ENCODE measurements at places on chromosomes 1 and 21.

DNA sequence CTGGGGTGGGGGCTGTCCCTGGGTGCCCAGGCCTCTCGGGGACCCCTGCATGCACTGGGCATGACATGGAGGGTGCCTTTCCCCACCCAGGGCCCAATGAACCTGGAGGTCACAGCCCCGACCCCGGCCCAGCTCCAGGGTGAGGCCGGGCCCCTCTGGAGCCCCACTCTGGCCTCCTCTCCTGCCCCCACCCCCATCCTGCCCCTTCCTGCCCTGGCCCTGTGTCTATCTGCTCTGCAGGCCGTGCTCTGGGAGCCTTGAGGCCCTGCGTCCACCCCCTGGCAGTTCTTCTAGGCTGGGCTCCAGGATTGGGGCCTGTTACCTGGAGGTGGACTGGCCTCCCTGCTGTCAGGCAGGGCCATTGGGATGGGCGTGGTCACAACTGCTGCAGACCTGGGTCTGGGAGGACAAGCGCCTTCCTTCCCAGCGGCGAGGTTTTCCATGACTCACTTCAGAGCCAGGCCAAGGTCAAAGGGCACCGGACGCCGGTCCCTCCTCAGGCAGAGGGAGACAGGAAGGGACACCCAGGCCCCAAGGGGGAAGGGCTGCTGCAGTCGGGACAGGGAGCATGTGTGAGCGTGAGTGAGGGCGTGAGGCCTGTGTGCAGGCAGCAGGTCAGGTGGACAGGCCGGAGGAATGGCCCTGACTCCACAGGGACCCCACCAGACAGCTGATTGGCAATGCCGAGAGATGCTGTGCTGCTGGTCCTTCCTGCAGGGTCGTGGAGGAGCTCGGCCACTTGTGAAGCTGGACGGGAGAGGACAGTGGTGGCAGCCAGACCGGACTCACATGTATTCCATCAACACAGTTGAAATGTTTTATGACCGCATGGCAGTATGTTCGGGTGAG is 31.1 kb upstream of the POFUT2 start:
- no peaks in the 10 kb centered on the region for H3K27me3 ChIP-seq
- no peak overlapping the region for H3K27ac ChIP-seq
- no peak overlapping the region for H3K4me3 ChIP-seq
- no peaks in the 10 kb centered on the region for H3K36me3 ChIP-seq
- no peaks in the 10 kb centered on the region for H3K4me1 ChIP-seq

GRCh38 chr1:91929250-91929649 is 20.0 kb upstream of the BRDT start:
- no peaks in the 10 kb centered on the region for H3K36me3 ChIP-seq
- peak overlapping the region; percentile 69 for H3K27ac ChIP-seq
- H3K4me3 ChIP-seq, result no peak overlapping the region
- no peaks in the 10 kb centered on the region for H3K27me3 ChIP-seq

- no peak for DNase-seq
- H3K4me1 ChIP-seq, result no peaks in the 10 kb centered on the region
- peaks cover 6% of the 10 kb centered on the region for H3K36me3 ChIP-seq
- no peak overlapping the region for H3K27ac ChIP-seq
Observed at GRCh38 chr21:20639026-20639425, 359.2 kb upstream of the NCAM2 start.

DNA sequence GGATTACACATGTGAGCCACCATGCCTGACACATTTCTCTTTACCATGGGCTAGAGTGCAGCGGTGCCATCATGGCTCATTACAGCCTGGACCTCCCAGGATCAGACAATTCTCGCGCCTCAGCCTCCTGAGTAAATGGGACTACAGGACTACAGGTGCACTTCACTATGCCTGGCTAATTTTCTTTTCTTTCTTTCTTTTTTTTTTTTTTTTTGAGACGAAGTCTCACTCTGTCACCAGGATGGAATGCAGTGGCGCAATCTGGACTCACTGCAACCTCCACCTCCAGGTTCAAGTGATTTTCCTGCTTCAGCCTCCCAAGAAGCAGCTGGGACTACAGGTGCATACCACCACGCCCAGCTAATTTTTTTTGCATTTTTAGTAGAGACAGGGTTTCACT is 14.8 kb upstream of the KIF1B start:
- H3K27ac ChIP-seq, result no peak overlapping the region
- H3K4me3 ChIP-seq, result no peak overlapping the region
- no peaks in the 10 kb centered on the region for H3K36me3 ChIP-seq
- DNase-seq, result no peak
- H3K4me1 ChIP-seq, result no peaks in the 10 kb centered on the region
- peaks cover 15% of the 10 kb centered on the region for H3K27me3 ChIP-seq

GRCh38 chr1:43427524-43427923 is 26.2 kb downstream of the HYI start:
- no peaks in the 10 kb centered on the region for H3K27me3 ChIP-seq
- no peak overlapping the region for H3K4me3 ChIP-seq
- H3K4me1 ChIP-seq, result peaks cover 6% of the 10 kb centered on the region
- no peak overlapping the region for H3K27ac ChIP-seq

- DNase-seq, result no peak
- no peak overlapping the region for H3K27ac ChIP-seq
- no peaks in the 10 kb centered on the region for H3K36me3 ChIP-seq
- no peak overlapping the region for H3K4me3 ChIP-seq
Observed at GRCh38 chr1:86466986-86467385, 1.7 kb upstream of the CLCA1 start.

DNA sequence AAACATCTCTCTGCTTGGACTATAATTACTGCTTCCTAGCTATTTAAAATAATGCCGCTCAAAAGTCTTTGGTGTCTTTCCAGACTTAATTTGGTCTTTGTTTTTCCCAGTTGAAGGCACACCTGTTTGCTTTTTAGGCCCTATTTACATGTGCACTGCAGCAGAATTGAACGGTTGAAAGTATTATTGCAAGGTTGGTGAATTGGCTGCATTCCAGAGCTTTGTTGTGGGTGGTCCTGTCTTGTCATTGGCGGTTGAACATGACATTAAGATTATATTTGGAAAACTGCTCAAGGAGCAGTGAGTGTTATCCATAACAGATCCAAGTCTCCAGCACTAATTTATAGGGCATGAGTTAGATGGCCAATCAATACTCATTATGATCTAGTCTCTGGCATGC is 656.3 kb downstream of the PTPRC start:
- no peaks in the 10 kb centered on the region for H3K36me3 ChIP-seq
- peaks cover 12% of the 10 kb centered on the region for H3K27me3 ChIP-seq
- no peak for DNase-seq
- no peak overlapping the region for H3K27ac ChIP-seq

- peaks cover 78% of the 10 kb centered on the region for H3K4me1 ChIP-seq
- DNase-seq, result no peak
- H3K27me3 ChIP-seq, result no peaks in the 10 kb centered on the region
- peaks cover 14% of the 10 kb centered on the region for H3K36me3 ChIP-seq
- peak overlapping the region; percentile 91 for H3K27ac ChIP-seq
Observed at GRCh38 chr1:89725011-89725370, 92.1 kb downstream of the LRRC8C start.

DNA sequence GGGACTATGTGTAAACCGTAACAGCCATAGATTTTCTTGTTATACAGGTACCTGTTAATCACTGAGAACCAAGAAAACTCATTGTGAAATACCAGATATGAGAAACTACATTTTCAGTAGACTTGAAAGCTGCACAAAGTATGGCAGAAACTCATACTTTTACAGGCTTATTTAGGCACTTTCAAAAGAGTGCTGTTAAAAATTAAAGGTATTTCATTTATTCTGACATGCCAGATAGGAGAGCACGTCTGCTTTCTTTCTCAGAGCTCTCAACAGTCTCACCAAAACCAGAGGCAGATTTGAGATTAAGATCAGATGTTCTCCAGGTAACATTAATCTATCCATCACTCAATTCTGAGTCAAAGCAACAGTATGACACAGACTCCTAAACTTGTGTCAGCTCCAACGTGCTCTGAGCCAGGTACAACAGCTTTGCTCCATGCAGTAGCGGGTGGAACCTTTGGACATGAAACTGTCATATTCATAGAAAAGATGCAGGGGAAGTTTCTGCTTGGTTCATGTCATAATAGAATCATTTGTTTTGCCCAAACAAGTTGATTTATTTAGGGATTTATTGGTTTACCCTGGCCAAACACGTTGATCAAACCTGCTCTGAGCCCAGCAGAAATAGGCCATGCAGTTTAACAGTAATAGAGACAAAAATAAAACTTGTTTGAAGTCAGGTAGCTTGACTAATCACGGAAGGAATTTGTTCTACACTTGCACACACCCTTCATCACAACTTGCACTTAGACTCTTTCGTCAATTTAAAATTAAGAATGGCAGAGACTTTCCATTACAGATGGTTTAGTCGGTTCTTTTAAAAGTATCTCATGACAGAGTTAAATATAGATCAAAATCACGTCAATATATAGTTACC is 20.8 kb upstream of the TSNAX start:
- peaks cover 42% of the 10 kb centered on the region for H3K27me3 ChIP-seq
- no peak overlapping the region for H3K27ac ChIP-seq
- no peak for DNase-seq

DNA sequence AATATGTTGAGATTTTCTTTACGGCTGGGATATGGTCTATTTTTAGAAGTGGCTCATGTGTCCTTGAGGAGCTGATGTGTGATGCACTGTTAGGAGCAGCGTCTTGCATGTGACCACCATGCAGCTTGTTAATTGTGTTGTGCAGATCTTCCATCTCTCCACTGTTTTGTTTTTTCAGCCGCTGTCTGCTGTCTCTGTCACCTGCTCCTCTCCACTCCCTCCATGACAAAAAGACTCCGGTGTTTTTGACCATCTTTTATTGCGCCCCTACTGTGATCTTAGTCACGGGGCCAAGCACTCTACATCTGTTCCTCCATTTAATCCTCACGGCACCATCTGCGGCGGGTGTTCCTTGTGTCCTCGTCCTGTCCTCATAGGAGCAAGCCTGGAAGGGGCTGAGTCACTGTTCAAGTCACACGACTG is 51.8 kb downstream of the ADARB1 start:
- peaks cover 5% of the 10 kb centered on the region for H3K27me3 ChIP-seq
- peaks cover 27% of the 10 kb centered on the region for H3K4me1 ChIP-seq
- H3K27ac ChIP-seq, result no peak overlapping the region
- no peak overlapping the region for H3K4me3 ChIP-seq
- H3K36me3 ChIP-seq, result peaks cover 4% of the 10 kb centered on the region

- no peaks in the 10 kb centered on the region for H3K27me3 ChIP-seq
- H3K27ac ChIP-seq, result no peak overlapping the region
- H3K36me3 ChIP-seq, result no peaks in the 10 kb centered on the region
- H3K4me1 ChIP-seq, result no peaks in the 10 kb centered on the region
Observed at GRCh38 chr1:69400128-69400527, 167.6 kb upstream of the LRRC7 start.

GRCh38 chr1:52915211-52915854 is 6.2 kb downstream of the ECHDC2 start:
- H3K27ac ChIP-seq, result no peak overlapping the region
- no peak for DNase-seq
- no peaks in the 10 kb centered on the region for H3K27me3 ChIP-seq
- no peaks in the 10 kb centered on the region for H3K36me3 ChIP-seq
- no peak overlapping the region for H3K4me3 ChIP-seq

DNA sequence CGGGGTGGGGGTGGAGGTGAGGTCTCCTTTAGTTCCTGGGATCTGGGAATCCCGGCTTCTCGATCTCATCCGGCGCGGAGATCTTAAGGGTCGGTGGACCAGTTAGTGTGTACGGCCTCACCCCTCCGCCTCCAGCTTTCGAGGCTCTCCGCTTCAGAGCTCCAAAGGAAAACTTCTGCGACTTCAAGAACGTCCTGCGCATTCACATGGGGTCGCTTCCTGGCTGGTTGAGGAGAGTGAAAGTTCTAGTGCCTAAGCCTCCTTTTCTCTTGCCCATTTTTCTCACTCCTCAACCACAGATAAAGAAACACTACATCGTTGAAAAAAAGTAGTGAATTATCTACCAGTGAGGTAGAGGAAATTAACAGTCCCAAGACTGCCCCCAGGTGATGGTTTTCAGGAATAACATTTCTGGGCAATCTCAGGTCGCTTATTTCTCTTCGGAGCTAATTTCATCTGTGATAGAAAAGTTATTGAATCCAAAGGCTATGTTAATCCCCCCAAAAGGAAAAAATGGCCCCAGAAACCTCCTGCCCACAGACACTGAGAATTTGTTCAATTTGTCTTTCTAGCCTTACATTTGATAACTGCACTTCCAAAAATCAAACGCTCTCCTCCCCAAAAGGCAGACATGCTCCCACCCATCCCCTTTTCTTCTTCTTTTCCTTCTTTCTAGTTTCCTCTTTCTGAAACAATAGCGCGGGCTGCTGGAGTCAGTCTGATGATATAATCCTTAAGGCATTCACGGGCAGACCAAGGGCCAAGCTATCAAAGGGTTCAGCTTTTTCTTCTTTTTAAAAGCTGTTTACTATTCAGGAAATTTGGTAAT is 20.6 kb upstream of the TBX15 start:
- peaks cover 73% of the 10 kb centered on the region for H3K27me3 ChIP-seq
- no peak overlapping the region for H3K27ac ChIP-seq
- peak overlapping the region; percentile 80 for H3K4me3 ChIP-seq
- H3K36me3 ChIP-seq, result peaks cover 23% of the 10 kb centered on the region
- peak; percentile 57 for DNase-seq

DNA sequence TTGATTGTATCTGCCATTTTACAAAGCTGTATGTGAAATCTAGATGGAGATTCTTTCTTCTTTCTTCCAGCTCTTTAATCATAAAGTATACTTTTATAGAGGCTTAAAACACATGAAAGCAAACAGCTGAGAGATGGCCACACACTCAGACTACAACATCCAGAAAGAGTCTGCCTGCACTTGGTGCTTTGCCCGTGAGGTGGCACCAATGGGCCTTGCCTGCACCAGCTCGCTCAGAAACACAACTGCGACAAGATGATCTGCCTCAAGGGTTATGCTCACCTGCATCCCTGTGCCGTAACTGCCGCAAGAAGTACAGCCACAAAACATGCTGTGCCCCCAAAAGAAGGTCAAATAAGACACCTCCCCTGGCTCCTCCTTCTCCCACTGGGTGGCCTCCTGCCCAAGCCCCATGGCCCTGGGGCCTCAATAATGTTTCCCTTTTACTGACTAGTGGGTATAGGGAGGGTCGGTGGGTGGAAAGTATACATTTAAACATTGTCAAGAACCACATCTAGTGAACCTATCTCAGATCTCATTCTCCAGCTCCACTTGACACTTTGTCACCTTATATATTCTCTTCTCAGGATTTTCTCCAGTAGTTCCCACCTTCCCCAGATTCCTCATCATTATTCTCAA is 66.7 kb upstream of the ANGPTL3 start:
- no peaks in the 10 kb centered on the region for H3K36me3 ChIP-seq
- no peak overlapping the region for H3K4me3 ChIP-seq
- no peaks in the 10 kb centered on the region for H3K27me3 ChIP-seq
- no peaks in the 10 kb centered on the region for H3K4me1 ChIP-seq
- H3K27ac ChIP-seq, result no peak overlapping the region

DNA sequence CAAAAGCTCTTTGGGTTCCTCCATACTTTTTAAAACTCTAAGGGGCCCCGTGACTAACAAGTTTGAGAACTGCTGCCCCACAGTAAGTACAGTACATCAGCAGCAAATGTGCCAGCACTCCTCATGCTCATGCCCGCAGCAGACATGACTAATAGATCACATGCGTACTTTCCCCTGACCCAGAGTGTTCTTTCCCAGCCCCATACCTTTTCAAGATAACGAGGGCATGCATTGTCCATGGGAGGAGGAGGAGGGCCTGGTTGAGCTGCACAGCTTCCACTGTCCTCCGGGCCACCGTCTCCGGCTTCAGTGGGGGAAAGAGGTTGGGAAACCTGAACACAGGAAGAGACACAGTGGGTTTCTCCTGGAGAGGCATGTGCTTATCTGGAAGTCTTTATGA is 45.5 kb downstream of the DHRS3 start:
- H3K27me3 ChIP-seq, result no peaks in the 10 kb centered on the region
- no peak overlapping the region for H3K27ac ChIP-seq
- no peak overlapping the region for H3K4me3 ChIP-seq
